ENCODE measurements at places on chromosomes 13 and 19. TPM values are rescaled to one million over a fixed set of nuclear protein-coding genes. Genes with fewer than 3 reads are reported as not detected.

Gene CEACAM7
- 0.39 TPM for total RNA-seq

- no peaks in the 10 kb centered on the region for H3K27me3 ChIP-seq
- no peak for DNase-seq
- no peak overlapping the region for H3K27ac ChIP-seq
- no peak overlapping the region for H3K4me3 ChIP-seq
Measured at GRCh38 chr19:6534451-6535093, 3.7 kb downstream of the TNFSF9 start.

DNA sequence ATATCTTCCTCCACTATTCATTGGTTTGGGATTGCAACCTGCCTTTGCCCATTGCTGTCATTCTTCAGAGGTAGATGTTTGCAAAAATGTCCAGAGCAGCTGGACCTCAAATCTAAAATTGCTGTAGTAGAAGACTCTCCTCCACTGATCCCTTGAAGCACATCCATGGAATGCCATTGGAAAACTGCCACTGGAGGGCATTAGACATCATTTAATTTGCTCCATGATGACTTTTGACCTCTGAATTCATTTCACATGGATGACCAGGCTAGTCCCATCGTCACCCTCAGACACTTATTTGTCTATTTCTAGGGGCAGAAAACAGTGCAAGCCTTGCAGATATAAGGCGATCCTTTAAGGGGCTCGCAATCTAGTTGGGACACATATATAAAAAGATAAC lies 33.9 kb upstream of the FLT1 start:
- no peaks in the 10 kb centered on the region for H3K4me1 ChIP-seq
- DNase-seq: no peak
- H3K36me3 ChIP-seq: no peaks in the 10 kb centered on the region
- no peak overlapping the region for H3K27ac ChIP-seq
- no peaks in the 10 kb centered on the region for H3K27me3 ChIP-seq

DNA sequence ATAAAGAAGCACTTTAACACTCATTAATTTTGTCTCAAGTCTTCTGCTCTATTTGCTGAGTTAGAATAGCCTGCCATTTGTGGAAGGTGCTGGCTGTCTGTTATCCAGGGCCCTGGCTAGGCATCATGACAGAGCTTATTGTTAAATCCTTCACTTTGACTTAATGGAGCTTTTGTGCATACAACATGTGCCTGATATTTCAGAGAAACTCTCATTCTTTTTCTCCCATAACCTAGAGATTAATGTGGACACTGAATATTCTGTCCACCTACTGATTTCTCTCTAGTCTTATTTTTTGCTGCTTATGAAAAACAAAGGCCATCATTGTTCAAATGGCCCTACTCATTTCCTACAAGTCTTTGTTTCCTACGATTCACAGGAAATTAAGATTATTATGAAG lies 383.1 kb upstream of the HTR2A start:
- H3K27ac ChIP-seq: no peak overlapping the region
- no peaks in the 10 kb centered on the region for H3K4me1 ChIP-seq
- H3K4me3 ChIP-seq: no peak overlapping the region

DNA sequence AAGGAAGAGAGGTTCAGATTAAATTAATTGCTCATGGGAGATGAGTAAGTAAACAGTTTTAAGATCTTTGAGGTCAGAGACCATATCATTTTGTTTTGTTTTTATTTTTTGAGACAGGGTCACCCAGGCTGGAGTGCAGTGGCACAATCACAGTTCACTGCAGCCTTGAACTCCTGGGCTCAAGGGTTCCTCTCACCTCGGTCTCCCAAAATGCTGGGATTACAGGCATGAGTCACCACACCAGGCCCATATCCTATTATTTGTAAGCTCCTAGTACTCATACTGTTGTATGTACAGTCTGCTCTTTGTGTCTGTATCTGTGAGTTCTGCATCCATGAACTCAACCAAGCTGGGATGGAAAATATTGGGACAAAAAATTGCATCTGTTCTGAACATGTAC lies 6.0 kb upstream of the RASL11A start:
- H3K4me3 ChIP-seq: no peak overlapping the region
- H3K27me3 ChIP-seq: no peaks in the 10 kb centered on the region
- no peak overlapping the region for H3K27ac ChIP-seq
- DNase-seq: no peak

Gene CAMSAP3
- total RNA-seq: 64.7 TPM

- no peaks in the 10 kb centered on the region for H3K4me1 ChIP-seq
- H3K36me3 ChIP-seq: no peaks in the 10 kb centered on the region
- no peaks in the 10 kb centered on the region for H3K27me3 ChIP-seq
Measured at GRCh38 chr19:14394167-14394566, 12.9 kb downstream of the ADGRE5 start.

- DNase-seq: no peak
- no peaks in the 10 kb centered on the region for H3K27me3 ChIP-seq
- no peak overlapping the region for H3K4me3 ChIP-seq
- H3K36me3 ChIP-seq: no peaks in the 10 kb centered on the region
- no peak overlapping the region for H3K27ac ChIP-seq
Measured at GRCh38 chr13:39318161-39318560, 279.9 kb downstream of the NHLRC3 start.

DNA sequence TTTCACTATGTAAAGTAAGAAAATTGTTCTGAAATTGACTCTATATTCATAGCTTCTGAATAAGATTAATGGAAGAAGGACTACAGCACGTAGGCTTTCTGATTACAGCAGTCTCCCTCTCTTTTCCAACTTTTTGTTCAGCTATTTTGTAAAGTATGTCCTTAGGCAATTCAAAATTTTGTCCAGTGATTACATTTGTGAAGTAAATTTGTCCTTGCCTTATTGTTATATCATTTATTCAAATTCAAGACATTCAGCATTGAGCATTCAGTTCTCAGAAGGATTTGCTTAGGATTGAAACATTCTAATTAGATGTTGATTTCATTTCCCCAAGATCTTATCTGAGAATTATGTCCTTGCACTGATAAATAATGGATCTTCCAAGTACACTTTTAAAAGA lies 76.6 kb downstream of the WDFY2 start:
- no peaks in the 10 kb centered on the region for H3K27me3 ChIP-seq
- no peaks in the 10 kb centered on the region for H3K36me3 ChIP-seq
- no peak overlapping the region for H3K27ac ChIP-seq
- peaks cover 8% of the 10 kb centered on the region for H3K4me1 ChIP-seq
- no peak for DNase-seq

DNA sequence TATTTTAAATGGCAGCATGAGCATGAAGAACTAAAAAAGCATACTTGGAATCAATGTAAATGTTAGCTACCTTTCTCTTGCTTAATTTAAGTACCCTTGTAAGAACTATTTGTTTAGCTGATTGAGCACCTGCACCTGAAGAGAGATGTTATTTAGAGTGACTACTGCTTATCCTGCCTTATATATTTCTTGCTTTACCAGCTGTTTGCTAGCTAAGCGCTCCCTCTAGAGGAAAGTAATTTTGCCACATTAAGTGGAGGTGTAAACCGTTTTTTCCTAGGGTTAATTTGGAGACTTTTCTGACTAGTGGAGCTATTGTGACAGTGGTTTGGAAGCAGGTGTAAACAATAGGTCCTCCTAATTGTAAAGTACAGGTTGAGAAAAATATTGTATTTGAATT lies 19.4 kb upstream of the PSG2 start:
- no peaks in the 10 kb centered on the region for H3K27me3 ChIP-seq
- no peak overlapping the region for H3K27ac ChIP-seq
- no peaks in the 10 kb centered on the region for H3K4me1 ChIP-seq
- no peak for DNase-seq

Gene CD37
- total RNA-seq: 12.6 TPM

Gene ELAVL1
- total RNA-seq: 75.7 TPM

GRCh38 chr13:110516500-110516899 lies 45.0 kb downstream of the RAB20 start:
- H3K4me3 ChIP-seq: no peak overlapping the region
- no peaks in the 10 kb centered on the region for H3K27me3 ChIP-seq
- H3K36me3 ChIP-seq: no peaks in the 10 kb centered on the region
- peaks cover 11% of the 10 kb centered on the region for H3K4me1 ChIP-seq
- DNase-seq: no peak
- no peak overlapping the region for H3K27ac ChIP-seq

Gene ZNF177
- total RNA-seq: 20.7 TPM

Gene C5AR2
- total RNA-seq: 2.7 TPM

Gene KLK12
- total RNA-seq: 0.47 TPM

- no peak overlapping the region for H3K27ac ChIP-seq
- DNase-seq: no peak
- H3K4me1 ChIP-seq: no peaks in the 10 kb centered on the region
- H3K27me3 ChIP-seq: no peaks in the 10 kb centered on the region
Measured at GRCh38 chr19:5434351-5434917, 20.8 kb upstream of the ZNRF4 start.

Gene NCCRP1
- 1.3 TPM for total RNA-seq

Gene PGLYRP2
- total RNA-seq: 44.4 TPM

DNA sequence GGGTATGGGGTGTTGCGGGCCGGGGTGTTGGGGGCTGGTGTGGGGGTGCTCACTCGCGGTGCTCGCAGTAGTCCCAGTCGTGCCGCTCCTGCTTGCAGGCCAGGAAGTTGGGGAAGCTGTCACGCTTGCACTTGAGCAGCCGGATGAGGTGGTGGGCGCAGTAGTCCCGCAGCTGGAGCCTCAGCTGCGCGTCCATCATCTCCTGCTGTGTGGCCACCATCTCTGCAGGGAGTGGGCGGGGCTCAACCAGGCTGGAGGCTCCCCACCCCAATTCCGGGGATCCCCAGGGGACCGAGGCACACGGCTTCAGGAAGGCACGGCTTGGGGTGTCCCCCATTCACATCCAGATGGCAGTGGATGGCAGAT lies 5.2 kb downstream of the NDUFB7 start:
- no peaks in the 10 kb centered on the region for H3K36me3 ChIP-seq
- no peaks in the 10 kb centered on the region for H3K27me3 ChIP-seq
- no peak for DNase-seq
- no peak overlapping the region for H3K27ac ChIP-seq

DNA sequence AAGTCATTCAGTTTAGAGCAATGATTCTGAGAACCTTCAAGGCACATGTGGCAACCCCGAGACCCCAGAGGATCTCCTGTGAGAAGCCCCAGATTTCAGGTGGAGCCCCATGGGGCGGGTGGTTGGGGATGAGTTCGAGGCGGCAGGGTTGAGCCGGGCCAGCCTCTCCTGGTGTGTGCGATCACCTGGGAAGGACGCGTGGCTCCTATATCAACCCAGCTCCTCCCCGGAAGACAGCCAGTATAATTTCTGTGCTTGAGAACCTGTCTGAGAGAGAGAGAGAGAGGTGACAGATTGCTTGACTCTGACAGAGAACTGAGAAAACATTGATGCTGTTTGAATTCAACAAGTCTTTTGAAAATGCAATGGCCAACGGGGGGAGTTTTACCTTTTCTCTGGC lies 89.0 kb downstream of the TEX29 start:
- DNase-seq: no peak
- no peak overlapping the region for H3K4me3 ChIP-seq
- no peak overlapping the region for H3K27ac ChIP-seq
- no peaks in the 10 kb centered on the region for H3K4me1 ChIP-seq
- H3K27me3 ChIP-seq: no peaks in the 10 kb centered on the region
- H3K36me3 ChIP-seq: no peaks in the 10 kb centered on the region

Gene URAD
- 1.6 TPM for total RNA-seq

Gene ZNF490
- total RNA-seq: 10.4 TPM

- DNase-seq: no peak
- H3K36me3 ChIP-seq: no peaks in the 10 kb centered on the region
- H3K27ac ChIP-seq: no peak overlapping the region
- H3K27me3 ChIP-seq: no peaks in the 10 kb centered on the region
Measured at GRCh38 chr13:40496035-40496810, 170.2 kb downstream of the FOXO1 start.

Gene TMEM59L
- total RNA-seq: 7.0 TPM

Gene ICAM3
- total RNA-seq: 2.8 TPM

- H3K27ac ChIP-seq: peak overlapping the region; percentile 100
- H3K36me3 ChIP-seq: no peaks in the 10 kb centered on the region
- H3K4me3 ChIP-seq: peak overlapping the region; percentile 98
- DNase-seq: peak; percentile 100
- peaks cover 19% of the 10 kb centered on the region for H3K4me1 ChIP-seq
Measured at GRCh38 chr19:55407800-55408532, 378 bp upstream of the UBE2S start.

DNA sequence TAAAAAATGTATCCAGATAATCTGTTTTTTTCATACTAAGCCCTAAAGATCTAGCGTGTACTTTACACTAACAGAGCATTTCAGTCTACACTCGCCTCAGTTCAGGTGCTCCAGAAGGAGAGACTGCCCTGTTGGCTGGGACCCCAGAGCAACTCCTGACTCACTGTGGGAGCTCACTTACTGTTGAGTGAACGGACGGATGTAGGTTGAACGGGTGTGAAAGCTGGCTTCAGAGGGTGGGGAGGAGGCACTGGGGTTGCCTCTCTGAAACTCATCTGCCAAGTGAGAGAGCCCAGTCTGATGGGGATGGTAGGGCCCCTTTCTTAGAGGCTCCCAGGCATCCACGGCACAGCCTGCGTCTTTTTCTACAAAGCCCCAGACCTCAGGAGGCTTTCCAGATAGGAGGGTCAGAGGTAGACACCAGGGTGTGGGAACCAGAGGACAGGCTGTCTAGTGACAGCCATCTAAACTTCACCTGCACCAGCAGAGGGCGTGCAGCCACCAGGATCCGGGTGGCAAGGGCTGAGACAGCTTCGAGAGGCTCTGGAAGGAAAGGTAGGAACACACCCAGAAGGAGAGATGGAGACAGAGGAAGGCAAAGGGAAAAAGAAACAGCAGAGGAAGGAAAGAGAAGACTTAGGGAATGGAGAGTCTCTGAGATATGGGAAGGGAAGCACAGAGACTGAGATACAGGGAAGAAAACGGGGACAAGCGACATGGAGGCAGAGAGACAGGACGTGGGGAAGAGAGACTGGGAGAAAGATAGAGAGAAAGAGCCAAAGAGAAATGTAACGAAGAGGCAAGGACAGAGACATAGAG lies 3.7 kb downstream of the KASH5 start:
- no peaks in the 10 kb centered on the region for H3K4me1 ChIP-seq
- no peaks in the 10 kb centered on the region for H3K36me3 ChIP-seq
- no peak overlapping the region for H3K27ac ChIP-seq
- no peak overlapping the region for H3K4me3 ChIP-seq

GRCh38 chr13:34864671-34865070 lies 77.4 kb upstream of the NBEA start:
- no peaks in the 10 kb centered on the region for H3K36me3 ChIP-seq
- H3K4me3 ChIP-seq: no peak overlapping the region
- no peaks in the 10 kb centered on the region for H3K27me3 ChIP-seq
- no peaks in the 10 kb centered on the region for H3K4me1 ChIP-seq
- no peak overlapping the region for H3K27ac ChIP-seq

Gene PROSER3
- total RNA-seq: 48.3 TPM

Gene CDKN2D
- total RNA-seq: 30.6 TPM

Gene IQCN
- total RNA-seq: 62.3 TPM

Gene C19orf18
- 3.5 TPM for total RNA-seq

Gene FAM32A
- 87.0 TPM for total RNA-seq

Data from testis (tissue), 5 donors.